Naive thymus-derived CD8-positive, alpha-beta T cell (primary cell): ENCODE measurements at places on chromosomes 5 and 9. TPM values are rescaled to one million over a fixed set of nuclear protein-coding genes. Genes with fewer than 3 reads are reported as not detected.

DNA sequence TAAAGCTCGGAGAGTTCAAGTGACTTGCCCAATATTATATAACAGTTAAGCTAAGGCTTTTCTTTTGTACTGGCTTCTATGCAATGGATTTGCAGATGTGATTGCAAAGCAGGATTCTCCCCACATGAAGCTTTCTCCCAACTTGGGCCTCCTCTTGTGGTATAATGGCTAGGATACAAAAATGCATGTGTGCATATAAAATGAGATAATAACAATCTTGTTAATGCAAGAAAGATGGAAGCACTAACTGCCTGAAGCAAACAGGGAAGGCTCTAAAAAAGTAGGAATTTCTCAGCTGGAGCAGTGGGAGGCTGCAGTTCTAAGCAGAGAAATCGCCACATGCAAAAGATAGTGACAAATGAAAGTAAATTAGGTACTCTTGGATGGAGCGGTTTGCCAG lies 444.2 kb upstream of the RIOK2 start:
- no peak for DNase-seq
- H3K4me1 ChIP-seq = no peaks in the 10 kb centered on the region
- H3K36me3 ChIP-seq = no peaks in the 10 kb centered on the region
- no peak overlapping the region for H3K4me3 ChIP-seq

- H3K4me1 ChIP-seq = no peaks in the 10 kb centered on the region
- no peak for DNase-seq
- no peaks in the 10 kb centered on the region for H3K36me3 ChIP-seq
- no peak overlapping the region for H3K27ac ChIP-seq
Observed at GRCh38 chr5:136699651-136700050, 334.3 kb upstream of the TRPC7 start.

DNA sequence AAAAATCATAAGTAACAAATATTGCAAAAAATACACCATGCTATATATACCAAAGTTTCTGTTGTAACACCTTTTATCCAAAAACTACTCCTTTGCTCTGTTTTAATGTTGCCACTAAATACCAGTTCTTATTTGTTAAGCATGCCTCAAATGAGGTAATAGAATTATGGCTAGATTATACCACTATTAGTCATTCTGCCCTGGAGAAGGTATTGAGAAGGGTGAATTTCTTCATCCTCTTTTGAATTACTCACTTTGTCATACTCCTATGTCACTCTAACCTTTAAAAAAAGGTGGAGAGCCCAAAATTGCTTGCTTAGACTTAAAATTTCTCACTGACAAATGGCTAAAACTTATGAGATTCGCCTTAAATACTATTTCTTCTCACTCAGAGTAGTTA lies 750.9 kb downstream of the MAT2B start:
- no peaks in the 10 kb centered on the region for H3K27me3 ChIP-seq
- no peak for DNase-seq
- H3K4me3 ChIP-seq = no peak overlapping the region
- H3K27ac ChIP-seq = no peak overlapping the region
- H3K4me1 ChIP-seq = no peaks in the 10 kb centered on the region
- no peaks in the 10 kb centered on the region for H3K36me3 ChIP-seq

- no peak overlapping the region for H3K27ac ChIP-seq
- no peak overlapping the region for H3K4me3 ChIP-seq
- no peaks in the 10 kb centered on the region for H3K36me3 ChIP-seq
- no peak for DNase-seq
Observed at GRCh38 chr9:123282362-123283047, 14.1 kb upstream of the STRBP start.

GRCh38 chr9:20570756-20571155 lies 51.5 kb downstream of the MLLT3 start:
- H3K36me3 ChIP-seq = peaks cover 14% of the 10 kb centered on the region
- no peaks in the 10 kb centered on the region for H3K27me3 ChIP-seq
- H3K4me3 ChIP-seq = no peak overlapping the region
- no peak for DNase-seq
- H3K27ac ChIP-seq = no peak overlapping the region

The ZNF483 gene
- total RNA-seq = 18.5 TPM

The RLN2 gene
- total RNA-seq = 3.7 TPM

The TLR4 gene
- total RNA-seq = 0.52 TPM

The SLC22A5 gene
- 11.1 TPM for total RNA-seq

The GARIN3 gene
- total RNA-seq = not detected

The PALM2AKAP2 gene
- not detected for total RNA-seq
